ENCODE measurements at places on chromosomes 16 and 17.

DNA sequence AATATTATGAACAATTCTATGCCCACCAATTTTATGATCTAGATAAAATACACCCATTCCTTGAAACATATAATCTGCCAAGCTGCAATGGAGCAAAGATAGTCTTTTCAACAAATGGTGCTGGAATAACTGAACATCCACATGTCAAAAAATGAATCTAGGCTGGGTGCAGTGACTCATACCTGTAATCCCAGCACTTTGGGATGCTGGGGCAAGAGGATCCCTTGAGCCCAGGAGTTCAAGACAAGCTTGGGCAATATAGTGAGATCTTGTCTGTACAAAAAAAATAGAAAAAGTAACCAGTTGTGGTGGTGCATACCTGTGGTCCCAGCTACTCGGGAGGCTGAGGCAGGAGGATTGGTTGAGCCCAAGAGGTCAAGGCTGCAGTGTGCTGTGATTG is 92.5 kb downstream of the N4BP1 start:
- DNase-seq: no peak

GRCh38 chr16:13835935-13836730 is 83.8 kb upstream of the ERCC4 start:
- no peak for DNase-seq

DNA sequence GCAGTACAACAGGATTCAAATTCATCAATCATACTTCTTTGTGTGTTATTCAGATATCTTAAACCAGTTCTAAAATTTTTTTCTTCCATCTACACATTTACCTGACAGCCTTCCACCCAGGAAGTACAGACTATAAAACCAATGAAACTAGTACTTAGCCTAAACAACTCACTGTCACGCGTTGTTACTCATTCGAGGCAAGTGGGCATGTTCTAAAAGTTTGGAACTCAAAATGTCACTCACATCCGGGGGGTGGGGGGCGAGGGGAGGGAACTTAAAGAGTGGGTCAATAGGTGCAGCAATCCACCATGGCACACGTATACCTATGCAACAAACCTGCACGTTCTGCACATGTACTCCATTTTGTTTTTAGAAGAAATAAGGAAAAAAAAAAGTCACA is 90.4 kb upstream of the PLEKHM1 start:
- DNase-seq: no peak

- DNase-seq: peak; percentile 81
Observed at GRCh38 chr16:3646348-3646920, 8.1 kb upstream of the DNASE1 start.

DNA sequence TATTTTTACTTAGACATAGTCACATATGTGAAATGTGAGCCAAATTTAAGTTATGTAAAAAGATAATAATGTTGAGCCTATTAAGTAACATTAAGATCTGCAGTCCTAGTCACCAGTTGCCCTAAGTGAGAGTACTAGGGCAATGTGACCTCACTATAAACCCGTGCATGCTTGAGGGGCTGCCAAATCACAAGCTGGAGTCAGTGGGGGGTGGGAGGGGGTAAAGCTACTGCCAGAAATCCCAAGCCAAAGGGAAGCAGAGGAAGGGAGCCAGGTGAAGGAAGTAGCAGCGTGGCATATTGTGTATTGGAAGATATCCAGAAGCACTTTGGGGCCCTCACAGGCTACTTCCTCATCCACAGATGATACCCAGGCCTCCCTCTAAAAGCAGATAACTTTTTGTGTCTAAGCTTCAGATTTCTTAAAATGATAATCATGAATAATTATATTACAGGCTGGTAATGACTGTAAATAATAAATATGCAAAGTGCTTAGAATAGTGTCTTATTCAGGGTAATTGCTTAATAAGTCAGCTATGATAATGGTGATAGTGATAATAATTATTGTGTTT is 134.1 kb downstream of the CA10 start:
- DNase-seq: peak; percentile 91

DNA sequence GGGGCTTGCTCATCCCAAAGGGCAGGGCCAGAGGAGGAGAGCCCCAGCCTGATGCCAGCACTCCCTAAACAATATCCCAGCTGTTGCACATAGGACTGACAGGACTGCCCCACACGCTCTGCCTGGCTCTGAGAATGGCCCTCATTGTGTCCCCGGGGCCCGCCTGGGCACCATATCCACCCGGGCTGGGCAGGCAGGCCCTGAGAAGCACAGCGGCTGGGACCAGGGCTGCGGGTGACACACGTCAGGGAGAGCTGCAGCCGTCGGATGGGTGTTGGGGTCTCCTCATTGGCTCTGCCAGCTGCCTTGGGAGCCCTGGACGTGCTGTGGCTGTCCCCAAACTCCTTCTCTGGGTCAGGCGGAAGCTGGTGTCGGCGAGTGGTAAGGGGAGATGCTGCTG is 4.2 kb downstream of the BCAR1 start:
- no peak for DNase-seq

GRCh38 chr16:49809062-49809461 is 46.9 kb downstream of the ZNF423 start:
- DNase-seq: no peak

DNA sequence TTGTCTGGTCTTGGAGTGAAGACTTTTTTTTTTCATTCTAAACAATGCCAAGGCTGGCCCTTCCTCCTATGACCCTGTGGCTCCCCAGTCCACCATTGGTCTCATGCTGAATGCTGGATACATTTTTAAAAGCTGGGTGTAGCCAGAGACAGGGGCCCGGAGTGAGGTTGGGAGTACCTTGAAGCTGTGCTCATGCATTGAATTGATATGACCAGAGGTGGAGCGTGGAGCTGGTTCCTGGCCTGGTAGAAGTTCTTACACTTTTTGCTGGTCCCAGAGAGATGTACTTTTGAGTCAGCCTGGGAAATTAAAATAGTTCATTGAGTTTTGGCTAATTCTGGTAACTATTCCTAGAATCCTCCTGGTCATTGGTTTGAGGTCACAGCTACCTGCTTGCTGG is 83.6 kb downstream of the CMIP start:
- DNase-seq: no peak

DNA sequence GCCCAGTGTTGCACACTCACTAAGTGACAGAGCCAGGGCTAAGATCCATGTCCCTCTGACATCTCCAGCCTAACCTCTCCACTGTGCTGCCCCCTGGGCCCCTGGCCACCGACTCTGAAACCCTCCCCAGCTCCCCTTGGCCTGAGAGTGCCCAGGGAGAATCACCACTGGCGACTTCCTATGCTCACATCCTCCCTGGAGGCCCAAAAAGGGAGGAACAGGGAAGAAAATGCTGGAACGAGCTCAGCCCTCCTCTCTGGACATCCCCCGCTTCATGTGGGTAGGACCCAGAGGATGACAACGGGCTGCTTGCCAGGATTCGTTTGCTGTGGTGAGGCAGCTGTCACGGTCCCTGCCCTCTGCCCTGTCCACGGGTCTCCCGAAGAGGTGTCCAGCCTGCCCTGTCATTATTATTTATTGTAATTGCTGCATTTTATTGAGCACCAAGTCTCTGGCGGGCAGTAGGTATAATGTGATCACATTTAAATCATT is 153.5 kb upstream of the RPL38 start:
- DNase-seq: no peak

DNA sequence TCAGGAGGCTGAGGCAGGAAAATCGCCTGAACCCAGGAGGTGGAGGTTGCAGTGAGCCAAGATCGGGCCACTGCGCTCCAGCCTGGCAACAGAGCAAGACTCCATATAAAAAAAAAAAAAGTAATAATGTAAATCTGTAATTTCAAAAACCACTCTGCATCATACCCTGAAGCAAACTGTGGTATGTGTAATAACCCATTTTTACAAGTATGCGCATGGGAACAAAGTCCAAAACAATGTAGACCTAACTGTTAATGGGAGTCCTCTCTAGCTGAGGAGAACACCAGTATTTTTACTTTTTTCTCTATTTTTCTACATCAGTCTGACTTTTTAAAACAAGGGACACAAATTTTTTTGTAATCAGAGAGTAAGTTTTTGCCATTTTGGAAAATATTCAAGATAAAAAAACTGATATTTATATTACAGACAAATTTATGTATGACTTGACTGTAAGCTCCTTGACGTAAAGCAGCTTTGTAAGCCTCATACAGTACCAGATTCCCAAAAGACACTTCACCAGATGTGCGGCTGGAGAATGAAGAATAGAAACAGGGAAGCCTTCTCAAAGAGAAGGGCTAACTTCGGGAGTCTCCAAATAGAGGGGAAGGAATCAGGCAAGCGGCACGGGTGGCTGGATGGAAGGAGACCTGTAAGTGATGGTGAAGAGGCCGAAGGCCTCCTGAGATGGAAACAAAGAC is 25.7 kb downstream of the CMTM4 start:
- DNase-seq: no peak

DNA sequence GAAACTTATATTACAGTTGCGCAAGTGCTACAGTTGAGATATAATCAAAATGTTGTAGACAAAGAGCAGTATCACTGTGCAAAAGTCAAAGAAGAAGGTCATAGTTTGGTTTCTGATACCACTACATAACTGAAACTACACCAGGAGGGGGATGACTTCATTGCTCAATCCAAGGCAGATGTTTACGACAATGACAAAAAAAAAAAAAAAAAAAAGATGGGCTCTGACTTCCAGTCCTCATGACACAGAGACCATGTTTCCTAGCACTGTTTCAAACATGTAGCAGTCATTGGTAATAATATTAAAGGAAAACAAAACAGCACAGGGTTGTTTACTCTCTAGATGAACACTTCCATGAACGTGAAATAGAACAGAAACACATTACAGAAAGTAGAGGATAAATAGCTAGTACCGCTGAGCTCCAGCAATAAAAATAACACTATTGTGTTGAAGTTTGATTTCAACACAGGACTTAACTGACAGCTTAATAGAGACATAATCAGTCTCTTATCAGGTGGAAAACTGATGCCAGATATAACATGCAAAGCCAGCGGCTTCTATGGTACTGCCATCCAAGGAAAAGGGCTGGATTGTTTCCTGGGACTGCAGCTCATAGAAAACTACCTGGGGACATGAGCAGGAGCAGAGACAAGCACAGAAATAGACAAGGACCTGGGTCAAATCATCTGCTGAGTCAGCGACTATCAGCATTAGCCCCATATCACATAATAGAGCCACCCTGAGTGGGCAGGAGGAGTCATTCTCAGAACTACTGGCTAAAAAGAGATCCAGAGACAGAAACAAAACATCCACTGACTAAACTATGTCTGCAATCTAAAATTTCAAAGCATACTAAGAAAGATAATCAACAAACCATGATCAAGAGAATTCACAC is 463.6 kb upstream of the SOX9 start:
- DNase-seq: no peak

GRCh38 chr16:85355515-85355837 is 243.2 kb upstream of the CIBAR2 start:
- DNase-seq: no peak

GRCh38 chr17:67347826-67348225 is 18.6 kb downstream of the PSMD12 start:
- DNase-seq: no peak

GRCh38 chr16:12215277-12216105 is 239.0 kb downstream of the SNX29 start:
- no peak for DNase-seq

- DNase-seq: no peak
Observed at GRCh38 chr17:11035681-11036080, 197.8 kb upstream of the PIRT start.

DNA sequence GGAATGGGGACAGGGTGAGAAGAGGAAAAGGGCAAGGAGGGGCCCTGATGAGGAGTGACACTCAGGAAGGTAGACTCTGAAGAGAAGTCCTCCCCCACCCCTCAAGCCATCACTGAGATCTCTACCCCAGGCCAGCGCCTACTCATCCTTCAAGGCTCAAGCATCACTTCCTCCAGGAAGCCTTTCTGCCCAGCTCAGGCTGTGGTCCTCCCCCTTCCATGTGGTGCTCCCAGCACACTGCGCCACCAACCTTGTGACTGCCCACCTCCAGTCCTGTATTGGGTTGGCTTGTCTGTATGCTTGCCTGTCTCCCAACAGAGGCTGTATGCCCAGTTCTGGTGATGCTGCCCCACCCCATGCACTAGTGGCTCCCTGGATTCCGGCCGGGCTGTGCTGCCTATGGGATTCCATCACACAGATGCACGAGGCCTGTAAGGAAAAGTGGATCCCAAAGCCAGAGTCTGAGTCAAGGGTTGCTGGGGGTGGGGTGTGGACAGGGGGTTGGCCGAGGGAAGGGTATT is 19.8 kb upstream of the ZFP90 start:
- no peak for DNase-seq

GRCh38 chr16:56041556-56042140 is 149.6 kb upstream of the GNAO1 start:
- peak; percentile 3 for DNase-seq

GRCh38 chr17:39701012-39701783 is 1.3 kb downstream of the ERBB2 start:
- DNase-seq: no peak
